ENCODE measurements at places on chromosomes 1 and 21.

GRCh38 chr1:25906644-25907300 is 553 bp upstream of the STMN1 start:
- no peak for DNase-seq

GRCh38 chr1:181087400-181087901 is 1.0 kb upstream of the IER5 start:
- no peak for DNase-seq

DNA sequence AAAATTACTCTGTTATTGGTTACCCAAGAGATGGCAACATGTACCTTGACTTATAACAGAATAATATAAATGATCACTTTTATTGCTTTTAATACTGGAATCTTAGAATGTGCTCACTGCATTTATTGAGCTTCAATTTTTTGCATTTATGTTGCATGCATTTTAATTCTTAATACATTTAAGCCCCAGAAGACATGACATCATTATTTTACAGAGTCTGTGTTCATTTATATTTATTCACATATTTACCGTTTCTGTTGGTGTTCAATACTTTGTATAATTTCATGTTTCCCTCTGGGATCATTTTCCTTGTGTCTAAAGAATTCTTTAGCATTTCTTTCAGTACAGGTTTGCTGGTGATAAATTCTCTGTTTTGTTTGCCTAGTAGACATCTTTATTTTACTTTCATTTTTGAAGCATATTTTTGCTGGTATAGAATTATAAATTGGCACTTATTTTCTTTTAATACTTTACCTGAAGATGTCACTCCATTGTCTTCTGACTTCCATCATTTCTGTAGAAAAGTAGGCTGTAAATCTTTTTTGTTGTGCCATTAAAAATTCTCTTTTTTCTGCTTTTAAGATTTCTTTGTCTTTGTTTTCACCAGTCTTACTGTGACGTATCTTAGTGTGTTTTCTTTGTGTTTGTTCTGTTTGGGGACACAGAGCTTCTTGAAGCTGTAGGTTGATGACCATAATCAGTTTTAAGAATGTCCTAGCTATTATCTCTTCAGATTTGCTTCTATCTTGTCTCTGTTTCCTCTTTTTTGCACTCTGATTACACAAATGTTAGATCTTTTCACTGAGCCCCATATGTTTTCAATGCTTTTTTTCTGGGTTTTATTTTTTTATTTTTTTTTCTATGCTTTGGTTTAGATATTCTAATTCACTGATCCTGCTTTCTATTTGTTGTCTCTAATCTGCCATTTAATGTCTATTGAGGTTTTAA is 26.9 kb downstream of the DISP3 start:
- DNase-seq, result no peak

- no peak for DNase-seq
Observed at GRCh38 chr1:234768171-234768568, 158.2 kb upstream of the IRF2BP2 start.

GRCh38 chr1:41446851-41447610 is 37.5 kb downstream of the EDN2 start:
- DNase-seq, result no peak

DNA sequence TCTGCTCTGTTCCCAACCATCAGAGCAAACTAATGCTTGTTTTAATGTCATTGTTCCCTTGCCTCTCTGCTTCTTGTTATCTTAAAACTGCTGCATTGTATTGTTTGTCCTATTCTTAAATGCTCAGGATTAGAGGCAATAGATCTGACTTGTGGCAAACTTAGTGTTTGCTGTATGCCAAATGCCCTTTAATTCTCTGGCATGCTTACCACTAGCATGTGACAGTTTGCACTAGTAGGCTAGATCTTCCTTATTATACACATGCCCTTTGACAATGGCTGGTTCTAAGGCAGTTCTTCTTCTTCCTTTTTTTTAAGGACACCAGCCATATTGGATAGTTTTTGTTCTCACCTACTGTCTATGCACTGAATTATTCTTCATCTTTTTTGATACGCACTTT is 30.1 kb downstream of the PALMD start:
- no peak for DNase-seq

DNA sequence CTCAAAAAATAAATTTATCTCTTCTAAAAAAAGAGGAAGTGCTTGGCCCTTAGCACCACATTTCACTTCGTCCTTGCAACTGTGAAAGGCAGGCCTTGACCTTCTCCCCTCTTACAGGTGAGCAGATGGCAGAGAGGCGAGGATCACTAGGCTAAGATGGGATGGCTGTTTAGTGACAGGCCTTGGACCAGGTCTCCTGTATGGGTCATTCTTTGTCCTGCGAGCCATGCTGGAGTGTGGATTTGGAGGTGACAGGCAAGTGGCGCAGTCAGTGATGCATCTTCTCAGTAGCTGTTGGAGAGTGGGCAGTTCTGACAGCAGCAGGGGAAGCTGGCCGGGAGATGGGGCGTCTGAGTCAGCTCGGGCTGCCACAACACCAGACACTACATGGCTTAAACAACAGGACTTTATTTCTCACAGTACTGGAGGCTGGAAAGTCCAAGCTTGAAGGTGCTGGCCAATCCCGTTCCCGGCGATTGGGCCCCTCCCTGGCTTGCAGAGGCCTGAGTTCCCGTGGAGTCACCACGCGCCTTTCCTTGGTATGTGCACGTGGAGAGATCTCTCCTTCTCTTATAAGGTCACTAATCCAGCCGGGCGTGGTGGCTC is 16.5 kb downstream of the SLC27A3 start:
- no peak for DNase-seq

- no peak for DNase-seq
Observed at GRCh38 chr1:53037159-53037558, 24.9 kb upstream of the PODN start.

DNA sequence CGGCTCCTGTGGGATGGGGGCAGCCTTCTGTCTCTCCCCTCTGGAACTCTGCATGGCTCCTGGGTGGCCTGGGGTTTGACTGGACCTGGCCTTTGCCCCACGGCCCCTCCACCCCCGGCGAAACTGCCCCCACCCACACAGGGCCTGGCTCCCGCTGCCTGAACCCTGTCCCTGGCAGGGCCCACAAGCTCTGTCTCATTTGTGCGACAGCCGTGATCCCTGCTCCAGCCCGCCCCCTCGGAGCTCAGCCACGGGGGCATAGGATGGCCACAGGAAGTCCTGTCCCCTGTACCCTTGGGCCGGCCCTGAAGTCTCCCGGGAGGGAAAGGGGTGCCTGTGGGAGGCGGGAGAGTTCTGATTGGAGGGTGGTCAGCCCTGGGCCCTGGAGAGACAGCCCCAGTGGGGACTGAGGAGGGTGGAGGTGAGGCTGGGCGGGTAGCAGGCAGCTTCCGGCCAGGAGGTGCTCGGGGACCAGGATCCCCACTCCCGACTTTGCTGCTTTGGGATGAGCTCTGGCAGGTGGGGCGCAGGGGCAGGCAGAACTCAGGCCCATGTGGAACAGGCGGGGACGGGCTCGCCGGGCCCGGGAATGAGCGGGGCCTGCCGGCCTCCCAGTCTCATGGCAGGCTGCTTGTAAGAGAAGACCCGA is 45.1 kb downstream of the SLX9 start:
- no peak for DNase-seq

DNA sequence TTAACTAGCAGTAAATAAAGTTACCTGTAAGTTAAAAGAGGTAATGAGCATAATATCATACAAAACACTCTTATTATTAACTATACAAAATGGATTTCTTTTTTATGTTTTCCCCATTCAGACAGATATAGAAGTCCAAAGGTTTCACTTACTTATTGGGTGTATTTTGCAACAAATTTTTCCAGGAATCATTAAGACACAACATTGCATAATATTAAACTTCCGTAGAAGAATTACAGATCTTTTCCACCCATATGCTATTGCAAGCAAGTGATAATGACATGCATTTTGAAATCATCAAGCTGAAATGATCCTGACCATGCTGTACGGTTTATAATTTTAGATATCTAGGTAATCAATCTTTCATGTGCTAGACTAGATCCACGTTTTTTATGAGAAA is 957.0 kb downstream of the NCAM2 start:
- DNase-seq, result no peak

DNA sequence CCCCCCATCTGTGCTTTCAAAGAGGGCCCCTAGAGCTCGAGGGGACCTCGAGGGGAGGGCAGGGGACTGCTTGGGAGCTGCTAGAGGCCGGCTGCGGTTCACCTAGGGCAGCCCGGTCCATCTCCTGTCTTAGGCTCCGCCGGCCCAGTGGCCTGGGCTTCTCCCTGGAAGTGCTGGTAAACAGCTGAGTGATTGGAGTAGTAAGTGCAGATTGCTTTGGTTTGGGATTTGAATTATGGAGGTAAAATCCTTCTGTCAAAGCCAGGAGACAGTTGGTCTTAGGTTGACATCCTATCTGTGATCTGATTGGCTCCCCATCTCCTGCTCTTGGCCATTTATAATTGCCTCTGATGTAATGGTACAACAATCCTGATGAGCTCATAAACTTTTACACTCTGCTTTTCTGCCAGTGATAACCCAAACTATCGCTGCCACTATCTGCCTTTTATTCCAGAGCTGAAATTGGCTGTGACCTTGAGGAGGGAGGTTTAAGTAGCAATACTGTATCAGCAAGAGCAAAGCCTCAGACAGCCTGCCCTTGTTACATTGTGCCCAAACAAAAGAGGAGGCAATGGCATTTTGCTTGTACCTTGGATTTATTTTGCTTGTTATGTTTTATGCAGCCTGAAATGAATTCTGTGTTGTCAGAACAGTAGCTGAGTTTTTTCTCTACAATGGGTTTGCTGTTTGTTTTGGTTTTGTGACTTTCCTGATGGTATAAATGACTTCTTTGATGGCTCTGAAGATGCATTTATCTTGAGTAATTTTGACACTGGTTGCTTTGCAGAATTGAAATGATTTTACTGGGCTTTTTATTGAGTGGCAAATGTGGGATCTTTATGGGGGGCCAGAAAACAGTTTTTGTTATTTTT is 2.4 kb downstream of the ARID1A start:
- DNase-seq, result peak; percentile 11

DNA sequence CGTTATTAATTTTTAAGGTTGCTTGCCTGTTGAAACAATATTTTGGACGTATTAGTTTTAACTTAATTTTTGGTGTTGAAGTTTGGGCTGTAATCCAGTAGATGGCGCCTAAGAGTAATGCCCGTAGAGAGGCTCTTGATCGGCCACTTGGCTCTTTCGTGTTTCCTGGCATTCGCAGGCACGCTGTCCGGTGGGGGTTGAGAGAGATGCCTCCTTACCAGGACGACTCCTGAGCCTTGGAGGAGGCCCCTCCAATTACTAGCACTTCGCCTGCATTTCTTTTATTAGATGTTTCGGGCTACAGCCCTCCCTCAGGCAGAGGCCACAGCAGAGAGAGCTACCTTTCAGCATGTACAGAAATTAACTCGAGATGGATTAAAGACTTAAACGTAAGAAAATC is 12.0 kb downstream of the OR2M4 start:
- no peak for DNase-seq

DNA sequence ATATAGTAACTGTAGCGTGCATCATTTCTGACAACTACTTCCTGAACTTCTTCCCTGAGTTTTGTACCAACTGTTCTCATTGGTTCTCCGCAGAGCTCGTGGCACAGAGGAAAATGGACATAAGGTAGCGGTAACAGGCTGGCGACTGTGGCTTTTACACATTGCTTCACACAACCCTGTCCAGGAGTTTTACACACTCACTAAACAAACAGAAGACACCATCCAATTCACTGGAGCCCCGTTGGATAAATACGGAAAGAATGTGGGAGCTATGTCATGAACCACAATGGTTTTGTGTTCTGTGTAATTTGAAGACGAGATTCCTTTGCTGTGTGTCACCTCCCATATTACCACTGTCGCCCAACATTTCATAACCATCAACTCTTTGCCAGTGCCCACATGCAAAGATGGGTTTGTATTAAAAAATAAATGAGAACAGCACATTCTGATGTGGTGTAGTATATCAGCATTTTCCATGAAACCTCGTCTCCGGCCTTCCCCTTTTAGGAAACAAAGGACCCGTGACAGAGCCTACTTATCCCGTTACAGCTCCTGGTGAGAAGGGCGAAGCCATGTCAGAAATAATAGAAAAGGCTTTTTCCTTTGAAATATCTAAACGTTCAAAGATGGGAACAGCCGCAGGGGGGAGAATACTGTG is 47.4 kb upstream of the ENAH start:
- DNase-seq, result no peak

DNA sequence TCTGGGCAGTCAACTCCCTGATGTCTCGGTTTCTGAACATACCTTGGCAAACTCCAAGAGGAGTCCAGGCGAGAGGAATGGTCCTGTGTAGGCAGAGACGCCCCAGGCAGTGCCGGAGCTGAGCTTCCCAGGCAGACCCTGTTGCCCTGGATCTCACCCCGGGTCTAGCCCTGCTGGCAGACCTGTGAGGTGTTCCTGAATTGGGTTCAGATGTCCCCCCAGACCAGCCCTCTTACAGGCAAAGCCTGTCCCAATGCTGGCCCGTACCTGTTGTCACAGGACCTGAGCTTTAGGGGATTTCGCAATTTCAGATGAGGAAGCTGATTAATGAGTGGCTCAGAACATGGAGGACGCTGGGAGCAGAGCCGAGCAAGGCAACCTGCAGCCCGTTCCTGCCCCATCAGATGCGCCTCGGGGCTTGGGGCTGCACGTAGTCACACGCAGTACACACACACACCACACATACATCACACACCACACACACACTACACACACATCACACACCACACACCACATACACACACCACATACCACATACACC is 38.5 kb upstream of the PDE9A start:
- no peak for DNase-seq

GRCh38 chr1:233723387-233723786 is 109.5 kb downstream of the KCNK1 start:
- DNase-seq, result no peak

GRCh38 chr1:54413295-54413694 is 7.1 kb upstream of the SSBP3 start:
- no peak for DNase-seq

DNA sequence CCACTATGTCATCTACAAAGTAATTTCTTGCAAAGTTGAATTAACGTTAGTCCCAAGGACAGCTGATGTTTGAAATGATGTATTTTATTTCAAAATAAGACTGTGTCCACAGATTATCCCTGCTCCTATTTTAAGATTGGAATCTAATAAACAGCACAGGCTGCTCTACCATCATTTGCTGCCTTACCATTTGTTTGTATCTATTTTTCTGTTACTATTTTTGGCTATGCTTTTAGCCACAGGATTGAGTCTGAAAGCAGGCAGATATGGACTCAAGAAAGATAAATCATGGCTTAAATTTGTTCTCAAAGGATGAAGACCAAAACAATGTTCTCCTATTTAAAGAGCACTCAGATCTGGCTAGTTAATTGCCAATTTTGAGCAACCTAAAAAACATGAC is 105.3 kb downstream of the RGS2 start:
- no peak for DNase-seq

GRCh38 chr1:225435957-225436392 is 8.1 kb upstream of the LBR start:
- DNase-seq, result no peak

GRCh38 chr1:15323351-15323988 is 76.4 kb downstream of the FHAD1 start:
- DNase-seq, result peak; percentile 70

DNA sequence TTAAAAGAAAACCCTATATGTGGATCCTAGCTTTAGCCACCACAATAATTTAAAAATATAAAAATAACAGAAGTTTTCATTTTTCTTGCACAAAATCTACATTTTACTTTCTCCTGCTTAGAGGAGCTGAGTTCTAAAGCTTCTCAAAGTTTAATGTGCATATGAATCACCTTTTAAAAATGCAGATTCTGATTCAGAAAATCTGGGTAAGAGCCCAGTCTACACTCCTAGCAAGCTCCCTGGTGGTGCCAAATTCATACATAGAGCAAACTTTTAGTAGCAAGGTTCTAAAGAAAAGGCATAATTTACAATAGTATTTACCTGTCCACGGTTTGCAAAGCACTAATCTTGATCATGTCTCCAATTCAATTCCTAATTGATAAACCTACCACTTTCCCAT is 19.3 kb downstream of the RSBN1 start:
- no peak for DNase-seq

GRCh38 chr1:78048446-78048845 is 2.7 kb downstream of the GIPC2 start:
- DNase-seq, result no peak

Measured in endothelial cell (in vitro differentiated cells).